ENCODE measurements at places on chromosomes 1 and 21. TPM values are rescaled to one million over a fixed set of nuclear protein-coding genes. Genes with fewer than 3 reads are reported as not detected.
A peak's percentile ranks its signal among the peaks of the same experiment; 100 is the strongest.

Gene IRF6
- total RNA-seq: 3.9 TPM

Gene IPO13
- 22.2 TPM for total RNA-seq

DNA sequence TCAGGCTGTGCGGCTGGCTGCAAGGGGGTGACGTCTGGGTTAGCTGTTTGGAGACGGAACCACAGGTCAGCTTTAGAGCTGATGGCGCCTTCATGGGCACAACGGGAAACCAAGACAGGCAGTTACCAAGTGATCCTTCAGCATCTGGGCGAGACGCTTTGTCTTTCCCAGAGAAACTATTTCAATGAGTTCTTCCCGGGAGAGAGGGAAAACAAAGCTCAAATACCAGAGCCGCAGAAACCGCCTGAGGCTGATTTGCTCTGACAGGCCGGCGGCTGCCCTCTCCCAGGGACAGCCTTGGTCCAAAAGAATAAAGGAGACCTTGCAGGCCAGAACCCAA, 76.5 kb downstream of the CD58 start:
- DNase-seq: no peak

- no peak for DNase-seq
These were observed 56.0 kb upstream of the DSCAM start for GRCh38 chr21:40902993-40903392.

GRCh38 chr1:32464191-32464715, 619 bp upstream of the ZBTB8B start:
- DNase-seq: no peak

DNA sequence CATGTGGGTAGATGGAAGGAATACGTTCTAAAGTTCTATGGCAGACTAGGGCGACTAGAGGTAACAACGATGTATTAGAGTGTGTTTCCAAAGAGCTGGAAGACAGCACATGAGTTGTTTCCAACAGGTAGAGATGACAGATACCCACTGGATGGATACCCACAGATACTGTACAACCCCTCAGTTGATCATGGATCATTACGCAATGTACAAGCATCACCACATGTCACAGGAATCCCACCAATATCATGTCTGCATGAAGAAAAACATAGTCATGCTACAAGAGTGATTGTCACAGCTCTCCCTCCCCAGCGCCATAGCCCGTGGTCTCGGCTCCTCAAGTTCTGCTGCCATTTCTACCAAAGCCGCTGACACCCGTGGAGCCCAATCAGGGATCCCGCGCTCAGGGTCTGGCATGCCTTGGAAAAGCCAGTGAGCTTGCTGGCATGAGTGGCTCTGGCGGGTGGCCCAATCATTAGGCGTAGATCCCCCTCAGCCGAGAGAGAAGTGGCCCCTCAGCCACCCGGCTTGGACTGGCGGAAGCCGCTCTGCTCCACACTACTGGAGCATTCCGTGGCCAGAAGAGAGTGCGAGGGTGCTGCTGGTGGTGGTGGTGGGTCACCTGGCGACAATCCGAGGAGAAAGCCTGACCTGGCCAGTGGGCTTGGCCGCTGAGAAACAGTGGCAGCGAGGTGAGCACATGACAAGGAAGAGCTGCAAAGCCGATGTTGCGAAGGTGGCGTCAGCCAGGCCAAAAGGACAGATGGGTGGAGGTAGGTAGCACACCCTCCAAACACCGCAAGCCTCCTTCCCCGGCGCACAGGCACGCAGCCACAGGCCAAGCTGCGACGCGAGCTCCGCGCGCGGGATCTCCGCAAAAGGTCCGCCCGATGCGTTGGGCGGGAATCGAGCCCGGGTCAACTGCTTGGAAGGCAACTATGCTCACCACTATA, 65.7 kb upstream of the FCGR2A start:
- no peak for DNase-seq

- peak; percentile 73 for DNase-seq
These were observed 27.1 kb downstream of the ZBTB17 start for GRCh38 chr1:15948595-15949452.
